ENCODE measurements at places on chromosomes 7 and 10. TPM values are rescaled to one million over a fixed set of nuclear protein-coding genes. Genes with fewer than 3 reads are reported as not detected.

GRCh38 chr7:74568658-74569057, 88.9 kb upstream of the GTF2I start:
- no peak for DNase-seq

DNA sequence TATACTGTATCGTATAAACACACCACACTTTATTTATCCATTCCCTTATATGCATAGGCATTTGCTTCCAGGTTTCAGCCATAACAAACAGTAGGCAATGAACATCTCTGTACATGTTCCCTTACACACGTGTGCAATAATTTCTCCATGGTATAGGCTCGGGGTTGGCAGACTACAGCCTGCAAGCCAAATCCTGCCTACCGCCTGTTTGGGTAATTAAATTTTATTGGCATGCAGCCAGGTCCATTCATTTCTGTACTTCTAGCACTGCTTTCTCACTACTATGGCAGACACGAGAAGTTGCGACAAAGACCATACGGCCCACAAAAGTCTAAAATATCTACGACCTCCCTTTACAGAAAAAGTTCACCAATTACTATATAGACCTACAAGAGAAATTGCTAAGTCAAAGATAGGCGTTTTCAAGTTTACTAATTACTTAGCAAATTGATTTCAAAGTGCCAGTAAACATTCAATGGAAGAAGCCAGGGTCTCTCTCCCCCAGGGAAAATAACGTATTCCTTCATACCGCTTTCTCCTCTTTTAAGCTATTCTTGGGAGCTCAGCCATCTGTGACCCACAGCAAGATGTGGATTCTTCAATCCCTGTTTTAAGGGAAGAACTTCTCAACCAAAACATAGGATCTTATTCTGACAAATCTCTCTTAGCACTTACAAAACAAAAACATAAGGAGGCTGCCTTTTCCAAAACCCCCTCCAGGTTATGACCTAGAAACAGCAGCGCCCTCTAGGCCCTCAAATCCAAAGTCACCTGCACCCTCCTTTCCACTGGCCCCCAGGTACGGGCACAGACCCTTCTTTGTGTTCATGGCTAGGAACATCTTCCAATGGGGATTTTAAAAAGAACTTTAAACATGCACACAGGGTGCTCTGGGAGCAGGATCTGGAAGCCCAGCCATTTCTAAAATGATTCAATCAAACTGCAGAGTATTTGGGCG, 100.5 kb downstream of the FGFR2 start:
- no peak for DNase-seq

DNA sequence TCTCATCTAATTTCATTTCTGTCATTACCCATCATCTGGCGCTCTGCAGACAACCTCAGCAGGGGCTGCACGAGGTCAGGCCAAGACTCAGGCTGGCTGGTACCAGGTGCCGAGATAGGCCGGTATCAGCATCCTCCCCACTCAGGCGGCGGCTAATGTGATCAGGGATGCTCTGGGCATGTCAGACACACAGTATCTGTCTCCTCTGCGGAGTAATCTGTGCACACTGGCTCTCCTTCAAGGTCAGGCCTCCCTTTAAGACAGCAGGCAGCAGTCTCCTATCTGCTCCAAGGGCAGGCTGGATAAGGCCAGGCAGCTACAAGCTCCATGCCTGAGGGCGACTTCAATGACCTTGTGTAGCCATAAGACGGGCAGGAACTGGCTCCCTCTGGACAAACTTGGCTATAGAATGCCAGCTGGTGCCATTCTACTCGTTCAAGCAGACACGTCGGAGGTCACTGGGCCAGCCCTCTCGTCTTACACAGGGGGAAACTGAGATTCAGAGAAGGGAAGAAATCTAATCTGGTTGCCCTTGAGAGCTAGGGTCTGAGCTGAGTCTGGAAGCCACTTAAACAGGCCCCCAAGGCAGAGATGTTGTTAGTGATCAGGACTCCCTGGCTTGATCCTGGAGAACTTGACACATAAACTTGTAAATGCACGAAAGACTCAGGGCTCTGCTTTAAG, 59.3 kb downstream of the ARHGAP22 start:
- DNase-seq, result no peak

DNA sequence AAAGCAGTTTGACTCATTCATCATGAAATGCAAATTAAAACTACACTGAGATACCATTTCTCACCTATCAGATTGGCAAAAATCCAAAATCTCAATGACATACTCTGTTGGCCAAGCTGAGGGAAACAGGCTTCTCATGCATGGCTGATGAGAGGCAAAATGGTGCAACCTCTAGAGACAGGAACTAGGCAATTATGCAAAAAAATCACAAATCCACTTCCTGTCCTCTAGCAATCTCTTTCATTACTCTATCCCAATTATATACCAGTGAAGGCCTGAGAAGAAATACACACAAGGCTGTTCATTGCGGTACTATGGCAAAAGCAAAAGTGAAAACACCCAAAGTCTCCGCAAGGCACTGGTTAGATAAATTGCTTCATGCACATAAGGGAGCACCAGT, 25.9 kb upstream of the PTPRN2 start:
- DNase-seq, result no peak

- no peak for DNase-seq
These were observed 573.3 kb downstream of the GALNT17 start for GRCh38 chr7:71705217-71705616.

- DNase-seq, result no peak
These were observed 102.5 kb upstream of the SAMD8 start for GRCh38 chr10:75008952-75009351.

- DNase-seq, result no peak
These were observed 130.4 kb upstream of the BMPER start for GRCh38 chr7:33774762-33775523.

- no peak for DNase-seq
These were observed 298.5 kb downstream of the GPAM start for GRCh38 chr10:111885046-111885445.

DNA sequence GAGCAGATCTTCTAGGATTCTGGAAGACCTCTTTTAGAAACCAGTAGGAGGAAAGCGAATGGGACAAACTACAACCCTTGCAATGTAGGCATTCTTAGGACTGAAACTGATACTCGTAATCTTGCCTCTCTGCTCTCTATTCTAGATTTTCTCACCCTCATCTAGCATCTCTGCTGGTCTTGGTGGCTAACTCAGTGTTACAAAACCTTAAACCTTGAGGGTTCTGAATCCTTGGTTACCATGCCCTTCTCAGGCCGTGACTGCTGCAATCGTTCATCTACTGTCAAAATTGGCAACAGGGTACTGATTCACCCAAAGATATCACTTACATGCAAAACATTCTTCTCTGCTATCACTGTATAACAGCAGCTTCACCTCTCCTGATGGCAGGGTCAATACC, 55.2 kb downstream of the SAMD9 start:
- DNase-seq, result no peak

DNA sequence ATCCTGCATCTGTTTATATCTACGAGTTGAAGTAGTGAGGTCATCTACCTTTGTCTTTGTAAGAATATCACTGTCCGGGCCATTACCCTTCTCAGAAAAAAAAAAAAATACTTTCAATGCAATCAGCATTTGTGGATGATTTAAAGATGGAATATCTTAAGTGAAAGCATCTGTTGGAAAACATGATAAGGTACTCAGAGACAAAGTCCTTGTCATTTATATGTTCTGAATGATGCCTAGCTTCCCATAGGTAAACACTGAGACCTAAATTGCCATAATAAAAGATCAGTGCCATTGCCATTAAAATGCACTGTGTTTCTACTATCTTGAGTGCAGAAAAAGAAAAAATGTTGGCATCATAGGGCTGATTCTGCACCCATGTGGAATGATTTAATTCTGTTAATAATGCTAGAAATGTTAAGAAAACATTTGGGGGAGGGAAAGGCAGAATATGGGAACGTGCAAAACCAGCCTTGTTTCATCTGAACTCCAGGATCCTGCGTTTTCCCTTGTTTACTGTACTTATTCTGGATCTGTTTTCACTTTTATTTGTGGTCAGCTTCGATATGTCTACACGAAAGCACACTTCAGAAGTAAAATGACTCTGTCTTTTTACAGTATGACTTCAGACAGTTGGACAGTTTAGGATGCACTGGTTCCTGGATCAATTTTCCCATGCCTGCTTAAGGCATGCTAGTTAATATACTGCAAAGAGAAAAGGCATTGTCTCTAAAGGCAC, 669.8 kb downstream of the SUGCT start:
- no peak for DNase-seq

The AMZ1 gene
- 0.03 TPM for total RNA-seq

The WDR86 gene
- total RNA-seq, result not detected

The CALHM3 gene
- total RNA-seq, result not detected

The FAM221A gene
- 1.6 TPM for total RNA-seq

The HABP2 gene
- total RNA-seq, result not detected

DNA sequence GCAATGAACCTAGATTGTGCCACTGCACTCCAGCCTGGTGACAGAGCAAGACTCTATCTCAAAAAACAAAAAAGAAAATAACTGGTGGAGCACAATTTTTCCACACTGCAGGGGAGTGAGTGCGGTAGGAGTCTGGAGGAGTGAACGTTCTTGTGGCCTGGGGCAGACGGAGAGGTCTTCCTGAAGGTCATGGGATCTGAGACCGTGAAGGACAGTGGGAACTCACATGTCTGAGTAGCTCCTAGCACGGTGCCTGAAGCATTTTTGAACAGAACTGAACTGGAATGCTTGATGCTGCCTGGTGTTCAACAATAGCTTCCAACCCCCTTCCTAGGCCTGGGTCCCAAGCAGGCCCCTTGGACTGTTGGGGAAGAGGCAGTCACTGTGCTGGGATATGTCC, 84.3 kb upstream of the PODXL start:
- DNase-seq, result no peak

DNA sequence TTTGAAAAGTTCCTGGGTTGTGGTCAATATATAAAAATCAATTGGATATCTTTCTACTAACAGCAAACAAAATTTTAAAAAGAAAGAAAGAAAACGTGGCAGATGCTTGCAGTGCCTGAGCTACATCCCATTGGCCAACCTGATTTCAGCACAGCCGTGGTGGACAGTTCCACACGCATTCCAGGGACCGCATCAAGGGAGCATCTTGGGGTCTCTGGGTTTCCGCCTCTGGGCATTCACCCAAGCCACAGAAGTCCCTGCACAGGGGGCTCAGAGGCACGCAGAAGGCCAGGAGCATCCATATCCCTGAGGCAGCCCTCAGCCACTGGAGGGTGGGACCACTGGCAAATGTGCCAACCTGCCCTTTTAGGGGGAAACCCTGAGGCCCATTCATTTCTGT, 254.5 kb upstream of the RNF32 start:
- DNase-seq, result no peak

The OR2A5 gene
- total RNA-seq, result not detected

The NEUROG3 gene
- total RNA-seq, result not detected

DNA sequence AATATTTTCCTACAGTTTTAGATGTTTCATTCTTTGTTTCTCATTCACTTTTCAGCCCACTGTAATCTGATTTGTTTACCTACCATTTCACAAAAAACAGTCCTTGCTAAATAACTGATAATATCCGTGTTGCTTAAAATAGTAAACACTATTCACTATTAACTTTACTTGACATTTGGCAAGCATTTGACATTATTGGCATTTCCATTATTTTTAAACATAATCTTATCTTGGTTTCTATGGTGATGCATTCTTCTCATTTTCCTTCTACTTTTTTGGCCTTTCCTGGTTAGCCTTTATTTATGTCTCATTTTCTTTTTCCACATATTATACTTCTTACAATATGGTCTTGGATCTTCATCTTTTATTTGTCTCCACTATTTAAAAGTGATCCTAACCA, 715.3 kb downstream of the DNAJB9 start:
- DNase-seq, result no peak

The SCART1 gene
- total RNA-seq, result 1.5 TPM

DNA sequence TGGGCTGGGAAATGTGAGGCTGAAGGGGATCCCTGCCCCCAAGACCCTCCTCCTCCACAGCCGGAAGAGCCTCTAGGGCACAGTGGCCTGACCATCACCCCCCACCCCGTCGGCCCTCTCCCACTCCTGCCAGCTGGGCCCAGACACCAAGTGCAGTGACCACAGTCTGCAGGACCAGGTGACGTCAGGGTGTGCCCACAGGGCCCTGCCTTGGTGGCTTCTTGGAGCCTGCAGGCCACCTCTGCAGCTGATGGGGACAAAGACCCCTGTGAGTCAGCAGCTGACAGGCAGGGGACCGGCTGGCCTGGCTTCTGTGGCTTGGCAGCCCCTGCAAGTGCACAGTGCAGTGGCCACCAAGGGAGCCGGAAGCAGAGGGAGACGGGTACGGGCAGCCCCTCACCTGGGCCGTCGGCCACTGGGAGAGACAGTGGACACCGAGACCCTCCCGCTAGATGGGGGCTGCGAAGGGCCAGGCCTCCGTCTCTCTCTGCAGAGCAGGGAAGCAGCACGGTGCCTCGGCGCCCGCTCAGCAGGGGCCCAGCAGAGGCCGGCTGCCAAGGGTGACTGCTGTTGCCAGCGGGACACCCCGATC, 274.6 kb downstream of the ELFN1 start:
- DNase-seq, result no peak

DNA sequence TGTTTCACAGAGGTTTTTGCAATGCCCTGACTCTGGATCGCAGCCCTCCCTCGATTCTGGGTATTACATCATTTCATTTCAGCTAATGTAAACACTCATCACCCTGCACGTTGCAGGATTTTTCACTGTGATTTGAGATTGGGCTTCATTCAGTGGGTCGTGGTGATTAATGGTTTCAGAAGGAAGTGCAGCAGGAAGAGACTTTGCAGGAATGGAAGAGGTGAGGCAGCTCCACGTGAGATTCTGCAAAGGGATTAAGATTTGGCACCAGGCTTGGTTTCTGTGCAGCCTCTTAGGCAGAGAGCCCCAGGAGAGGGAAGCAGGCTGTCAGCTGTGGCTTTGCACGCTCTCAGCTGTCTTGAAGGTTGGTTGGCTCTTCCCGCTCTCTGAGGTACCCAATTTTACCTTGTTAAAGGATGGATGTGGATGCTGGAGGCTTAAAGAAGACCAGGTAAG, 95.2 kb downstream of the PLCE1 start:
- DNase-seq, result peak; percentile 55

The MYH16 gene
- total RNA-seq, result not detected

The ZKSCAN1 gene
- total RNA-seq, result 14.5 TPM

The PIK3CG gene
- not detected for total RNA-seq

DNA sequence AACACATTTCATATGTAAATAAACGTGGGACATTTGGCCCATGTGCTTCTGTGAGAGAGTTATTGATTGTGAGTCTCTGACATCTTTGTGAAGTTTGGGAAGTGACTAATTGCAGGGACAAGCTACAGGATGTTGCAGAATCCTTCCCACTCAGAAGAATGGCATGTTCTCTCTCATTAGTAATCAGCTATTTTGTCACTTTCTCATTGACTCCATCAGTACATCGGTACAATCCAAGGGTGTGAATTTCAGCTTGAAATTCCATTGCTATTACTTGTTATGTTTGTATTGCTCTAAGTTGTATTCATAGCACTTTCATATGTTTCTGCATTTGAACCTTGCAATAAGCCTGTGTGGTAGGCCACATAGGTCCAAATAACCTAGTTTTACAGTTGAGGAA, 100.0 kb upstream of the KCNMA1 start:
- no peak for DNase-seq

The UPK3BL1 gene
- total RNA-seq, result 0.37 TPM

GRCh38 chr10:61342858-61343572, 110.2 kb downstream of the TMEM26 start:
- DNase-seq, result no peak

- DNase-seq, result no peak
These were observed 16.9 kb downstream of the CYP26A1 start for GRCh38 chr10:93090619-93091018.

All from MG63 (cell line).